T-helper 17 cell (primary cell): ENCODE measurements at places on chromosomes 1 and 21.

GRCh38 chr21:31429506-31429905, 85.4 kb upstream of the TIAM1 start:
- no peak for DNase-seq

DNA sequence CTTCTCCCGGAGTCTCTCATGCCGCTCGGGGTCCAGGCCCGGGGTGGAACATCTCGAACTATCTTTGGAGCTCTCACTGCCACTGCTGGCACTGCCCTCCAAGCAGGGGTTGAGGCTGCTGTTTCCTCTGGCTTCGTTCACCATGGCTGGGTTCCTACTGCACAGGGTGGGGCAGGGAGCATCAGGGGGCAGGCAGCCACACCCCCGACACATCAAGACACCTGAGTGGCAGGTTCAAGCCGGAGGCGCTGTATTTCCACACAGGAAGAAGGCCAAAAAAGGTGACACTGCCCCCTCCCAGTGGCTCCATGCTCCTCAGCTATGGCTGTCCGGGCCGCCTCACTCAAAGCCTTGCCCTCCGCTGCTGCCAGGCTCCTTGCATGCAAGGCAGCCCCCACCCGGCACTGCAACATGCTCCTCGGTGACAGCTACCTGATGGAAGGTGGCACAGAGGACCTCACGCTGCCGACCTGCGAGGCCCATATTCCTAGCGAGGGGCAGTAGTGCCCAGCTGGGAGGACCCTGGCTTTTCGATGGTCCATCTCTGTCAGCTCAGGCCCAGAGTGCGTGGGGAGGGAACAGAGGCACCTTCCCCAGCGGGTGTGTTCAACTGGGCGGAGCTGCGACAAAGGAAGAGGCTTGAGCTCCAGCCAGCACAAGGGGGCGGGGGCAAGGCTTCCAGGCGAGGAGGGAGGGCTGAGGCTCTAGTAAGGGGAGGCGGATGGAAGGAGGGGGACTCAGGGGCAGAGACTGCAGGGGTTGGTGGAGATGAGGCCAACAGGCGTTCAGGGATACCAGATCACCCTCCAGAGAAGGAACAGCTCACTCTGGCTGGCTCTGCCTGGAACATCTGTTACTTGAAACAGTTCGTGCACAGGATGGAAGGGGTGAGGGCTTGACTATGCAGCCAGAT, 2.5 kb downstream of the MTHFR start:
- peak; percentile 45 for DNase-seq

DNA sequence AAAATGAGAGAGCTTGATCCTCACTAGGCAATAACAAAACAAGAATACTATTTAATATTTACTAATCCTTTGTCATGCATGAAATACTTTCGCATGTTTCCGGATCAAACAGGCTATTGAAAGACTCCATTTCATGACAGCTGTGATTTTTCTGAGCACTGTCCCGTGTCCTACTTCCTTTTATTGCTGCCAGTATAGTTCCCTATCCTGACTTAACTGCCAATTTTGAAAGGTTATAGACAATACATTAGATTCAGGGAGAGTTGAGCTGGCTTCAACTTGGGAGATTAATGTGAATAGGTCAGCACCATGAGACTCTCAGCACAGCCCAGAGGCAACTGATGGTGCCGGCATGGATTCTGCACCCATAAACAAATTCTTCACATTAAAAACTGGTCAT, 225.8 kb downstream of the VAV3 start:
- no peak for DNase-seq

- DNase-seq, result no peak
Measured at GRCh38 chr1:208025031-208025430, 114.1 kb upstream of the CD34 start.

DNA sequence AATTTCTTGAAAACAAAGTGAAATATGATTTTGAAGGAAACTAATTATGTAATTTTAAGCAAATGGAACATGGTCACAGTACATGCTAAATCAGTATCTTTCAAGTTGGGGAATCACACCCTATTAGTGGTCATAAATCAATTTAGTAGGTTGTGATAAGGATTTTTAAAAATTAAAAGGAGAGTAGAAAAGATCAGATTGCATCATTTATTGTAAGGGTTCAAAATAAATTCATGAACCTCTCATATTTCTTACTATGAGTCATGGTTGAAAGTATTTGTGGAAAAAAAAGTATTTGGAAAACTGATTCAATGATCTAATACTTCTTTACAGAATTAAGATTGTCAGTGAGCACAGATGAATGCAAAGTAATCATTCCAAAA, 14.6 kb downstream of the ADSS2 start:
- no peak for DNase-seq

DNA sequence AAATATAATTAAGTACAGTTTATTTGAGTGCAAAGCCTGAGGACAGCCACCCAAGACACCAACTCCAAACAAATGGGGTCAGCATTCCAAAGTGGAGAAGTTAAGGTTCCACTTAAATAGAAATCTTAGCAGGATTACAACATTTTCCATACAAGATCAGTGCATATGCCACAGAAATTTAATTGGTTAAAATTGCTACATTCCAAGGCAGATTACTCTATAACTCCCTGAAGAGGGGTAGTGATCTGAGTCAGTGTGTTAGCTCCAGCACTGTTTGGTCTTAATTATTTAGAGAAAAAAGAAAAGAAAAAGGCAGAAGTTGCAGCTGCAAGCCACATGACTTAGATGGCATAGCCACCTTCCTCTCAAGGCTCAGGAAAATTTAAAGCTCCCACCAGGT, 297.5 kb downstream of the HHIPL2 start:
- no peak for DNase-seq

DNA sequence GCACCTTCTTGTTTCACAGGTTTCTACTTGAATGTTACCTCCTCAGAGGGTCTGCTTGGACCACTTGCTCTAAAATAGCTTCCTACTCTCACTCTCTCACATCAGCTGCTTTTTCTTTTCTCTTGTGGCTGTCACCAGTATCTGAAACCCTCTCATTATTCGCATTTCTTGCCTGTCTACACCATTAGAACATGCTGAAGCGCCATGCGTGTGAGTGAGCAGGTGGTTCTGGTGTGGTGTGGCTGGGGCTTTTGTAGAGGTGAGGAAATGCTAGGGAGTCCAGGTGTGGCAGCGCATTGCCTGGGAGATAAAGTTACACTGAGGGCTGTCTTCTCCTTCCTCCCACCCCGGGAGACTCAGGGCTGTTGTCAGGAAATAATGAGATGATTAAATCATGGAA, 4.1 kb downstream of the ZNF362 start:
- DNase-seq, result no peak

DNA sequence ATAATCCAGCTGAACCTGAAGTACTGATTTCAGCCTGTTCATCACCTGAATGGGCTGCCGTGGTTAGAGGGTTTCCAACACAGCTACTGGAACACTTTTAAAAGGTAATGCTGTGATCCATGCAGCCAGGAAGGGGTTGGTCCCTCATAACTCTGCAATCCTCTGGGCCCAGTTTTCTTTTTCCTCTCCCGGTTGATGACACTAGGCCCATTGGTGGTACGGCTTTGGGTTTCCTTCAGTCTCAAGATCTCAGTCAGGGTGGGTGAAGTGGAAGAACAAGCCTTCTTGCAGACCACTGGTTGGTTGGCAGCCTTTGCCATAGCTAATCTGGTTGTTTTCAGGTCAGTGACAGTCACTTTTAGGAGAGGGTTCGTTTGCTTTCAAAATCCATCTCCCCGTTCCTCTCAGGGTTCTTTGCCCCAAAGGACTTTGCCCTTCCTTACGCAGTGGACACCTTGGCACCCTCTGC, 502 bp upstream of the SLC35A3 start:
- DNase-seq, result no peak

- DNase-seq, result no peak
Measured at GRCh38 chr1:58791106-58791505, 7.3 kb upstream of the JUN start.

DNA sequence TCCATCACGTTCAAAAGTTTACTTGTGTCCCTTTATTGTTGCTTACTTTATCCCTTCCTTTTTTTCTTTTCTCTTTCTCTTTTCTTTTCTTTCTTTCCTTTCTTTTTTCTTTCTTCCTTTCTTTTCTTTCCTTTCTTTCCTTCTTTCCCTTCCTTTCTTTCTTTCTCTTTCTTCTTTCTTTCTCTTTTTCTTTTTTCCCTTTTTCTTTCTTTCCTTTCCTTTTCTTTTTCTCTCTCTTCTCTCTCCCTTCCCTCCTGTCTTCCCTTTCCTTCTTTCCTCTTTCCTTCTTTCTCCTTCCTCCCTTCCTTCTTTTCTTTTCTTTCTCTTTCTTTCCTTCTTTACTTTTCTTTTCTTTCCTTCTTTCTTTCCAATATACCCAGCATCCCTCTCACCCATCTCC, 391.2 kb downstream of the DPYD start:
- no peak for DNase-seq

DNA sequence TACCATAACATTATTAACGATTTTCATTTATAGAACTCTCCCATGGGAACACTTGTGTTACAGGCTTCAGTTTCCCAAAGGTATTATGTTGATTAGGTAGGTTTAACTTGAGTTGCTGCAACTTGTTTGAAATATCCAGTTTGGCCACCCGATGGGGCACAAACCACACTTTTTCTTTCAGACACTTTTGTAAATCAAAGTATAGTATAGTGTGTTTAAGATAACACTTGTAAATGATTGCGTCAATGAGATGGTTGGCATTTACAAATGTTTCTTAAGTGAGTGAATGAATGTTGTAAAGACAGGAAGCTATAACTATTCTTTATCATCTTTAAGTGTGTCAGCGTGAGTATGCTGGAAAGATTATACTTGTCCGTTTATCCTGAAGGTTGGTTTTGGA, 4.3 kb downstream of the XPR1 start:
- no peak for DNase-seq

DNA sequence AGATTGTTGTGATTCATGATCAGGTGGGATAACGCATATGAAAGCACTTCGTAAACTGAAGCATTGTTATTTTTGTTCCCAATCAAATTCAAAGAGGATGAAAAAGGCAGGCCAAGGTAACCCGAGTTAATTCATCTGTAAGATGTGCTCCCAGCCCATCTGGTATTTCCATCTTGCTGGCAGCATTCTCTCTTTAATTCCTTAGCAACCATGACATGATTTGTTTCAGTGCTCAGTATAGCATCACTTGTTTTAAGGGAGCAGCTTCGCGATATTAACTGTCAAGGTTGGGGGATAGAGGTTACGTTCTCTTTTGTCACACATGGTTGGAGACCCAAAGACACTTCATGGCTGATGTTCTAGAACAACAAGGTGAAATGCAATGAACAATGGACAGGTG, 6.4 kb downstream of the TSPAN2 start:
- DNase-seq, result no peak

DNA sequence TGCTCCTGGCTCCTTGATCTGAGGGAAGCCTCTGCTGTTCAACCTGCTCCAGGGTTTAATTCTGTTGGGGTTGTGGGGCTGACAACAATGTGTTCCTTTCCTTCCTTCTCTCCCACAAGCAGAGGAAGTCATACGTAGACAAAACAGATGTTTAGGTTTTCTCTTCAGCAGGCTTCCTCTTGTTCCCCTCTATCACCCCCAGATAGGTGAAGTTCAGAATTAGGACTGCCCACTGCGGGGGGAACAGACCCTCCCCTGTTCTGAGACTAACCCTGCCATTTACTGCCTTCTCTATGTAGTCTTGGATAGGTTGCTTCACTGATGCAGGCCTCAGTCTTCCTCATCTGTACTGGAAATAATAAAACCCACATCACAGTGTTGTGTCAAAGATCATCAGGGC, 30.0 kb upstream of the NRDC start:
- no peak for DNase-seq

GRCh38 chr1:110783292-110783918, 89.5 kb upstream of the CD53 start:
- peak; percentile 30 for DNase-seq

GRCh38 chr1:145688924-145689323, 18.2 kb downstream of the PDZK1 start:
- DNase-seq, result no peak

GRCh38 chr1:35532497-35533223, 24.5 kb downstream of the KIAA0319L start:
- DNase-seq, result no peak

GRCh38 chr1:24713736-24714135, 31.5 kb upstream of the CLIC4 start:
- DNase-seq, result no peak

DNA sequence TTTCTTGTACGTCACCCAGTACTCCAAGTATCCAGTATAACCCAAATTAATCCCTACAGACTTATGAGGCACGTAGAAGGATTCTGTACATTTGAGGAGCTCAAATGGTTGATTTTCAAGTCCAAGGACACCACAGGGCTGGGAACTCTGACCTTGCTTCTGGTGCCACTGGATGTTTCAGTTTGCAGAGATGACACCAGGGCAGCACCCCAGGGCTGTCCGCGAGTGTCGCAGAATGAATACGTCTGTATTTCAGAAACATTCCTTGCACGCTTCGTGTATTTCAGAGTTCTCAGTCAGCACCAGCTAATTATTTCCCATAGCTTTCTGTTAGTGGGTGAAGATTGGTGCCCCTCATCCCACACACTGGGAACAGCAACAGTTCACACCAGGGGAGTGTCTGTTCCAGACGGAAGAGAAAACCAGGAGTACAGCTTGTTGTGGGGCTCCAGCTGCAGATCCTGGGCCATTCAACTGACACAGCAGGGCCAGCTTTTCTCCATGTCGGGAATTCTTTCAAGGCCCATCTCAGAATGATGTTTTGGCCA, 159.2 kb downstream of the RHOU start:
- no peak for DNase-seq

- DNase-seq, result no peak
Measured at GRCh38 chr1:6703016-6703415, 1.4 kb upstream of the DNAJC11 start.

DNA sequence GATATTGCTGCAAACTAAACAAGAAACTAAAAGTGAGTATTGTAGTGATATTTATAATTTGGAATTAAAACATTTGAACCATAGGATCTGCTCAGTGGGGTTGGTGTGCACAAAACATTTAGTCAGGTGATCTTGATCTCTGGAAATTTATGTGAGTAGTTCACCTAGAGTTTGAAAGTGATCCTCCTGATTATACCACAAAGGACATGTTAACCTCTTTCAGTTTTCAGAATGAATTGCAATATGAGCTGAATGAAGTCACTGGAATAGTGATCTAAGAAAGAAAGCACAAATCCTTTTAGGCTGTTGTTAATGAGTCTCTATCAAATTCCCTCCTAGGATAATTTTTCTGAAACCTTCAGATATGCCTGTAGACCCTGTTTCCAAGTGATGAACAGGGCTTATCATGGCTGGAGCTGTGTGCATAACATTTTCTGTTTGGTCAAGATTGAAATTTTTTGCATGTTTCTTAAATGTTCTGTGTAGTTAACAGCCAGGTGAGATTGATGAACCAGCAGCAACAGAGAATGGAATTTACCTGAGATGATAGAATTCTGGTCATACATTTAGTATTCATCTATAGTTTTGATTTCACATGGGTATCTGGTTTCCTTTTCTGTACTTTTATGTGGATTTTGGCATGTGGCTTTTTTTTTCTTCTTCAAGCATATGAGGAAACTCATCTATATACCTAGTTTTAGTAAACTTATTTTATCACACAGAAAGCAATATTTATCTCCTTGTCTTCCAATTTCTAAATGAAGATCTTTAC, 25.5 kb downstream of the CDC14A start:
- no peak for DNase-seq

- DNase-seq, result no peak
Measured at GRCh38 chr1:5200006-5200405, 545.6 kb downstream of the AJAP1 start.
